ENCODE measurements at places on chromosomes 11 and 22.

- no peak for DNase-seq
Observed at GRCh38 chr11:90229791-90230190, 6.9 kb upstream of the CHORDC1 start.

DNA sequence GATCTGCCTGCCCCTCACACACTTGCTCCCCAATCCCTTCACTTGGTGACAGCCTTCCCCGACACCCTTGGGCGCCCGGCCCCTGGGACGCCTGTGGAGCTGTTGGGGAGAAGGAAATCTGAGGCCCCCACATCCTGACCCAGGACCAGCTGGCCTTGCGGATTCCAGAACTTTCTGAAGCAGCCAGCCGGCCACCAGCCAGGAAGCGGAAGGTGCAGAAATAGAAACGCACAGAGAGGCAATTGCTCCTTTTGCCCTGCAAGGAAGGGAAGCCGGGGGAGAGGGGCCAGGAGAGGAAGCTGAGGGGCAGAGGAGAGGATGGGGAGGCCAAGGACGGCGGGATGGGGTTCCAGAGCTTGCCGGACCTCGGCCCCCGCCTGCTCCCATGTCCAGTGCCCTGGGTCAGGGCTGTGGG lies 66.7 kb upstream of the LINC01488 start:
- DNase-seq = no peak

DNA sequence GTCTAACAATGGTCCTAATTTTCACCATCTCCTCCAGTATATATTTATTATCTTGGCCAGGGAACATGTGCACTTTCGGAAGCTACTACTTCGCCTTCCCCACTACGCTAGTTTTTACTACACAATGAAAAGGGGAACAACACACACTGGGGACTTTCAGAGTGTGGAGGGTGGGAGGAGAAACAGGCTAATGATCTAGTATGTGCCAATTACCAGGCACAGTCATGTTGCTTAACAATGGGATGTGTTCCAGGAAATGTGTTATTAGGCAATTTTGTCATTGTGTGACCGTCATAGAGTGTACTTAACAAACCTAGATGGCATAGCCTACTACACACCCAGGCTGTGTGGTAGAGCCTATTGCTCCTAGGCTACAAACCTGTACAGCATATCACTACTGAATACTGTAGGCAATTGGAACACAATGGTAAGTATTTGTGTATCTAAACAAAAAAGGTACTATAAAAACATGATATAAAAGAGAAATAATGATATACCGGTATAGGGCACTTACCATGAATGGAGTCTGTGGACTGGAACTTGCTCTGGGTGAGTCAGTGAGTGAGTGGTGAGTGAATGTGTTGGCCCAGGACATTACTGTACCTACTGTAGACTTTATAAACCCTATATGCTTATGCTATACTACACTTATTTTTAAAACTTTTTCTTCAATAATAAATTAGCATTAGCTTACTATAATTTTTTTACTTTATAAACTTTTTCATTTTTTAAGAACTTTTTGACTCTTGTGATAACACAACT lies 20.1 kb upstream of the CUL5 start:
- peak; percentile 7 for DNase-seq

GRCh38 chr11:133922078-133922870 lies 34.5 kb downstream of the IGSF9B start:
- no peak for DNase-seq

GRCh38 chr22:46626356-46626755 lies 6.2 kb downstream of the GRAMD4 start:
- no peak for DNase-seq

- no peak for DNase-seq
Observed at GRCh38 chr11:48148749-48149148, 67.9 kb upstream of the OR4B1 start.

DNA sequence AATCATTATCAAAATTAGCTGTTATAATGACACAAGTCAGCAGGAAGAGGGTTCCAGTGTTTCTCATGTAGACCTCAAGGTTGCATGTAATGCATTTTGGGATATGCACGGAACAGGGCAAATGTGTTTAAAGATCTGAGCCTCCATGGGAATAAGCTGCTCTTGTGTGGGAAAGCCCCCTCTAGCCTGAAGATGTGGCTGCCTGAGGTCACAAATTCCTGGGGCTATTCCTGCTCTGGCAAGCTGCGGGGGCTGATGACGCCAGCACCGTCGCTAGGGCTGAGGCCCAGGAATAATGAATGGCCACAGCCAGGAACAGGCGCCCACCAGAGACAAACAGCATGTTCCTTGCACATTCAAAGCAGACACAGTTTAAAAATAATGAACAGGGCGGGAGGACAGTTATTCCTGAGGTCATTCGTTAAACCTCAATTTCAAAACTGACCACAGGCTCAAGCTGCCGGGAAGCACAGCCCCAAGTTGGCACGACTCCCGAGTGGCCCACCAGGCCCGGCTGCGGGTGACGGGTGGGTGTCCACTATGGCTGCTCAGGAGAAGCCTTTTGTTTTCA lies 11.7 kb downstream of the OSBPL5 start:
- no peak for DNase-seq

DNA sequence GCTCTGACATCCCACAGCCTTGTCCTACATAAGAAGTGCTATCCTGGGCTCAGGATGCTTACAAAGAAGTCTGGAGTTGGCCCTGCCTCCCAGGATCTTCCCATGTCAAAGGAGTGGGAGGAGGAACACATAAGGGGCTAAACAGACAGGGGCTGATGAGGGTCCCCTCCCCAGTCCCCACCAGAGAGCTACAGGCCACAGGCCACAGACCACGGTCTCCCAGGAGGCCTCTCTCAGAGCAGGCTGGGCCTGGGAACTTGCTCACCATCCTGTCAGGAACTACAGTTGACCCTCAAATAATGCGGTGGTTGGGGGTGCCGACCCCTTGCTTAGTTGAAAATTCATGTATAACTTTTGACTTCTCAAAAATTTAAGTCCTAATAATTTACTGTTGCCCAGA lies 315.5 kb downstream of the NTM start:
- no peak for DNase-seq

DNA sequence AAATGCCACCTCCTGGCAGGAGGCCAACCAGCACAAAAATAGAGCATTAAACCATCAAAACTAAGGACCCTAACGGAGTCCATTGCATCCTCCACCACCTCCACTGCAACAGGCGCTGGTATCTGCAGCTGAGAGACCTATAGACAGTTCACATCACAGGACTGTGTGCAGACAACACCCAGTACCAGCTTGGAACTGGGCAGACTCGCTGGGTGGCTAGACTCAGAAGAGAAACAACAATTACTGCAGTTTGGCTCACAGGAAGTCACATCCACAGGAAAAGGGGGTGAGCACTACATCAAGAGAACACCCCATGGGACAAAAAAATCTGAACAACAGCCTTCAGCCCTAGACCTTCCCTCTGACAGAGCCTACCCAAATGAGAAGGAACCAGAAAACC lies 11.6 kb upstream of the TMEM45B start:
- DNase-seq = no peak

GRCh38 chr11:85423316-85423715 lies 203.8 kb downstream of the DLG2 start:
- no peak for DNase-seq

DNA sequence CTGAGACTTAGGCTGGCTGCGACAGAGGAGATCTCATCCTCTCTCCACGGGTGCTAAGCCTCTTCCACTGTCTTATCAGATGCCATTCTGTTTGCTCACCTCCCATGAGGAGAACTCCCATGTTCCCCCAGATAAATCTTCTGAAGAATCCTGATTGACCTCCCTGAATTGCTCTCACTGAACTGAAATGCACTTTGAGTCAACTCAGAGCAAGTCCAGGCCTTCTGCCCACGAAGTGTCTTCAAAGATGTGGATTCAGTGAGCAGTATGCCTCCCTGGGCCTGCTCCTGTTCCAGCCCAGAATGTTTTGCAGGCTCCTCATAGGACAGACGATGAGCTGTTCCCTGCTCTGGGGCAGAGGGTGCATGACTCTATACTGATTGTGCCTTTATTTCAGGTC lies 17.4 kb downstream of the TUB start:
- no peak for DNase-seq

GRCh38 chr22:43537019-43537585 lies 125.3 kb downstream of the MPPED1 start:
- DNase-seq = no peak

DNA sequence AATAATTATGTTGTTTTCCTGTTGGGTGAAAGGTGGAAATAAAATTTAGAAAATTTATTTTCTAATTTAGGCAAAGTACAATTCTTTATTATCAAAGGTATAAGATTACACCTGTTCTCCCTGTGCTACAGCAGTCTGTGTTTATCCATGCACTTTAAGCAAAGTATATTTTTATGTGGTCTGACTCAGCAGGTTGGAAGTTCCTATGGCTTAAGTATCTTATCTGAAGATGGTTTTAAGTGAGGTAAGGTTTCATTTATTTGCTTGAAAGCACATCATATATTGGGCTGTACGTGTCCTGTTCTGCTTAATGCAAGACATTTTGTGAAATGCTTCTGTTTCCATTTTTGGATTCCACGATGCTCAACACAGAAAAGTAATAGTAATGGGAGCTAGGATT lies 14.6 kb downstream of the PPME1 start:
- no peak for DNase-seq

GRCh38 chr22:48395201-48395600 lies 1432.5 kb downstream of the BRD1 start:
- DNase-seq = no peak

GRCh38 chr11:104164028-104164520 lies at the start of gene PDGFD:
Gene PDGFD (minus strand): TSS chr11:104164147.
- peak; percentile 4 for DNase-seq

All from thymus (tissue), 14 donors.